Hematopoietic multipotent progenitor cell (in vitro differentiated cells): ENCODE measurements at places on chromosomes 13 and 19. TPM values are rescaled to one million over a fixed set of nuclear protein-coding genes. Genes with fewer than 3 reads are reported as not detected.

The IGFL3 gene
- not detected for total RNA-seq

DNA sequence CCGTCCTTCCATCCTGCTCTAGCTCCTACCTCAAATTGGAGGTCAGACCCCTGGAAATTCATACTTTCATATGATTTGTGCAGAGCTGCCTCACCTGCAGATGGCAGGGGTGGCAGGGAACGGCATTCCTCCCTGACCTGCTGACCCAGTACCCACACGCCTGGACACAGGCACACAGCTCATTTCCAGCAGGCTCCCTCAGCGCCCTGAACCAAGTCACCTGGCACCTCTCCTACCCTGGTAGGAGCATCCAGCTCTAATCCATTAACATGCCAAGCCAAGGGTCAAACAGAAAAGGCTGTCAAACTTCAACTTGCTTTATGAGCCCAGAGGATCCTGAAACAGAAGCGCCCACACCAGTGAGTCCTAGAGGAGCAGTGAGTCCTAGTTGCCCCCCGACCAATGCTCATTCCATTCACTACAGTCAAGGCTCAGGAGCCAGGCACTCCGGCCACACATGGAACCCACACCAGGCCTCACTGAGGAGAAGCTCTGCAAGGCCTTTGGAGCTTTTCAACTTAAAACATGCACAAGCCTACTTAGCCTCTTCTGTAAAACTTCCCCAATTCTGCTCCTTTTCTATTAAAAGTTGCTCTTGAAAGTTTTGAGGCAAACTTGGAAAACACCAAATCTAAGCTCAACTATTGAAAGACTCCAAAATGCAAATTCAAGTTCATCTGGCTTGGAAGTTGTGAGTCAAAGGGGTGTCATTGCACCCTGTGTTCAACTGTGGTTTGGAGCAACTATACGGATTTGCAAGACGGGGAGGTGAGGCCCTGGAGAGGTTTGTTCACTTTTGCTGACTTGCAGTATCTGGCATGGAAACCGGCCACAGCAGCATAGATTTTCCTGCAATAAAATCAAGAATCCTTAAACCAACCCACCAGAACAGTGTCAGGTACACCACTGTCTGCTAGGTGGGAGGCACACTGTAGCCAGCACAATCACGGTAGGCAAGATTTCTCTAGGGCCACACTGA, 96.7 kb downstream of the CRYL1 start:
- DNase-seq = no peak

- DNase-seq = no peak
Measured at GRCh38 chr19:41917676-41918075, 10.6 kb downstream of the ERFL start.

DNA sequence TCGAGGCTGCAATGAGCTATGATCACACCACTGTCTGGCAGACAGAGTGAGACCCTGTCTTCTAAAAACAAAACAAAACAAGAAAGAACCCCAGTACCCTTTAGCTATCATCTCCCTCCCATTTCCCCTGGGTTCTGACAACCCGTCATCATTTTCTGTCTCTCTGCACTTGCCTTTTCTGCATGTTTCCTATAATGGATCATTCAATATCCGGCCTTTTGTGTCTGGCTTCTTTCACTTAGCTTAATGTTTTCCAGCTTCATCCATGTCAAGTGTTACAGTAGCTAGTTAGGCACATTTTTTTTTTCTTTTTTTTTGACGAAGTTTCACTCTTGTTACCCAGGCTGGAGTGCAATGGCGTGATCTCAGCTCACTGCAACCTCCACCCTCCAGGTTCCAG, 16.5 kb downstream of the AP2S1 start:
- DNase-seq = no peak

The ZNF665 gene
- 6.2 TPM for total RNA-seq

The FGF22 gene
- under 0.01 TPM for total RNA-seq

The MUC16 gene
- total RNA-seq = under 0.01 TPM

The PDE4C gene
- total RNA-seq = under 0.01 TPM

DNA sequence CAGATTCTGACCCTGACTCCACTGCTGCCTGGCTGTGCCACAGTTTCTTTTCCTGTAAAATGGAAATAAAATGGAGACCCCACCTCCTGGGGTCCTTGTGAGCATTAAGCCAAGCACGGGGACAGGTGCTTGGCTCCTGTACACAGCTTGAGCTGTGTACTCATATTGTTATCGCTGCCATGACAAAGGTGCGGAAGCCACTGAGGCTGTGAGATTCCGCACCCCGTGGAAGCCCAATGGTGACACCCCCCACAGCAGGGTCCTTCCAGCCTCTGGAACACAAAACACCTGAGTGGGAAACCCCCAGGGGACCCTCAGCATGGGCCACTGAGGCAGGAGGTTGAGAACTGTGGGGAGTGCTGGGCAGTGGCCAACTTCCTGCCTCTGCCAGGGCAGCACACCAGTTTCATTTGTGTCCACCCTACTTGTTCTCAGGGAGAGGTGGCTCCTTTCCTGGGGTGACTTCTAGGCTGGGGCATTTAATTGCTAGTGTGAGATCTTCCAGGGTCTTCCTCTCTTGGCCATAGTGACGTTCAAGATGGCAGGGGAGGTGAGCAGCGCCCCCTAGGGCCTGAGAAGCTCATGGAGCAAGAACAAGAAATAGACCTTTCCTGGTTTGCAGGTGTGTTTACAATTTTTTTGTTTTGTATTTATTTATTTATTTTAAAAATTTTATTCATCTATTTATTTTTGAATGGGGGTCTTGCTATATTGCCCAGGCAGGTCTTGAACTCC, 5.4 kb upstream of the JSRP1 start:
- no peak for DNase-seq

The USP12 gene
- 8.1 TPM for total RNA-seq

DNA sequence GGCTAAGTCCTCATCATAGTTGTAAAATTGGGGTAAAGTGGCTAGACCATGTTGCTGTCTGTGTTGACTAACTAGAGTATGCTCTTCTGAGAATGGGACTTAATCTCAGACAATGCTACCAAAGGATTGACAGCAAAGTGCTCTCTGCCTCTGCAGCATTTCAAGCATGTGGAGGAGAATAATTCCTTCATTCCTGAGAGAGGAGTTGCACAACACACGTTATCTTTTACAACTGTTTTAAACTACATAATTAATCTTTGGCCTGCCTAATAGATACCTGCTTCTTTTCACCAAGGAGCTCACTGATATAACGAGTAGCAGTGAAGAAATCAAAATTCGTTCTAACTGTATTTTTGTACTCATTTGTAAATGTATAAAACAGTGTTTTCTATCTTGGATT, 2172.2 kb downstream of the PCDH9 start:
- no peak for DNase-seq

The FFAR1 gene
- 0.27 TPM for total RNA-seq

- DNase-seq = peak; percentile 16
Measured at GRCh38 chr19:16825312-16826052, 3.7 kb upstream of the SIN3B start.

The DKKL1 gene
- total RNA-seq = not detected

The TARM1 gene
- not detected for total RNA-seq

DNA sequence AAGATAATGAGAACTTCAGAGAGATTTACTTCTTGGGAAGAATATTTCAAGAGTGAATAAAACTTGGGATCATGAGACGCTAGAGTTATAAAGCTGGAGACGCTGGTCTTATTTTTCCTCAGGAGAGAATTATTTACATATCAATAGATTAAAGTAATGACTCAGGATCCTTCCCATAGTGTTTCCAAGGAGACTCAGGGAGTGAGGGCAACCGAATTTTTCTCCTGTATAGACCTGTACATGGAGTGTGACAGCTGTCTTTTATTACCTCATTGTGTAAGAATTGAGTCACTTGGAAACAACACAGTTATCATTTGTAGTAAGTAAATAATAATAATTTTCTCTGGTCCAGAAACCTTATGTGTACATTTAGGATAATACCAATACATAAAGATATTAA, 1905.5 kb downstream of the OLFM4 start:
- DNase-seq = no peak

DNA sequence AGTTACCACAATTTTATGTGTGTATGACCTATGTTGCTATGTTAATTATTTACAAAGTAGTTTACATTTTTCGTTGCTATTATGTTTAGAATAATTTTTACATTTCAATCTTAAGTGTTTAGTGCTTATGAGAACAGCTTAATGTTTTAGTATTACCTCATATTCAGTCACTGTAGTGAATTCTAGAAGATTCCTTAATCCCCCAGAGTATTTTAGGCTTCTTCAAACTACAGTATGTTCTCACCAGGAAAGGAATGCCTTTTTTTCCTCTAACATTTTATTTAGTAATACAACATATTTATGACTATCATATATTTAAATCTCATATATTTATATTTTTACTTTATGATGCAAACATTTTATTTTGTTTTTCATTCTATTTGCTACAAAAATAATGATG, 612.1 kb upstream of the KLHL1 start:
- DNase-seq = no peak

- DNase-seq = no peak
Measured at GRCh38 chr19:18634612-18635297, 2.1 kb upstream of the KLHL26 start.

GRCh38 chr13:99489028-99489427, 12.2 kb upstream of the TM9SF2 start:
- DNase-seq = no peak
